ENCODE measurements at places on chromosomes 13 and 19.

DNA sequence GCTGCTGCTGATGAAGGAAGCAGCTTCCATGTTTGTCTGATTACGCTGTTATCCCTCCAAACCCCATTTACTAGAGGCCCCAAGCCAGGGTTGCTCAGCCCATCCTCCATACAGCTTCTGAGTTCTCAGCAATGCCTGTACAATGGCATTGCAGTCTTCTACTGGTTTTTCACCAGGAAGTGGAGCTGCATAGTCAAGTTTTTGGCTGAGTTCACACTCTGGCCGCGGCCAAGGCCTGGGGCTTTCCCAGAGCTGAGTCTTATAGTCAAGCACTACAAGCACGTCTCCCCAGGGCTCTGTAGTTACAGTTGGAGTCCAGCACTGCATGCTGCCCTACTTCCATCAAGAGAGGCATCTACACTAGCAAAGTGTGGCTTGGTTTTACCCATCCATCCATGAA lies 182.5 kb downstream of the POU4F1 start:
- no peak for DNase-seq

GRCh38 chr13:21668732-21669275 lies 2.1 kb upstream of the FGF9 start:
- DNase-seq: peak; percentile 78

DNA sequence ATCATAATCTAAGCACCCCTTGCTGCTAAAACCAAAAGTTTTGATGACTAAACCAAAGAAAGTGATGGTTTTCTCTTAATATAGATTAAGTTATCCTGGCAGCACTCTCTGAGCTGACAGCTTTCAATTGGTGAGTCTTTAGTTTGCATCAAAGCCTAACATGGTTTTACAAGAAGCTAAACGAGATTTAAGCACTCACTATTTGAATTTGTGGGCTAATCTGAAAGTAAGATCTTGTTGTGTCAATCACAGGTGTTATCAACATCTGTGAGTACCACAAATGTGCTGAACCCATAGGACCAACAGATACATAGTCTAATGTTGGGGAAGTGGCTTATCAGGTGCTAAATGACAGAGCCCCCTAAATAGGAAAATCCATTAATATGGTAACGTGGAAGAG lies 223.9 kb downstream of the LHFPL6 start:
- no peak for DNase-seq

DNA sequence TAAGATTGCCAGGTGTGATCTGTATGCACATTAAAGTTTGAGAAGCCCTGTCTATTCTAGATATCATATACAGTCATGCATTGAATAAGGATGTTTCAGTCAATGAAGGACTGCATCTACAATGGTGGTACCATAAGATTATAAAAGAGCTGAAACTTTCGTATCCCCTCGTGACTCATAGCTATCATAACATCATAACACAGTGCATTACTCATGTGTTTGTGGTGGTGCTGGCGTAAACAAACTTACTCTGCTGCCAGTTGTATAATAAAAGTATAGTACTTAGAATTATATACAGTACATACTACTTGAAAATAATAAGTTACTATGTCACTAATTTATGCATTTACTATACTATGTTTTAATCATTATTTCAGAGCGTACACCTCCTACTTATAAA lies 489.3 kb downstream of the GPC6 start:
- no peak for DNase-seq

DNA sequence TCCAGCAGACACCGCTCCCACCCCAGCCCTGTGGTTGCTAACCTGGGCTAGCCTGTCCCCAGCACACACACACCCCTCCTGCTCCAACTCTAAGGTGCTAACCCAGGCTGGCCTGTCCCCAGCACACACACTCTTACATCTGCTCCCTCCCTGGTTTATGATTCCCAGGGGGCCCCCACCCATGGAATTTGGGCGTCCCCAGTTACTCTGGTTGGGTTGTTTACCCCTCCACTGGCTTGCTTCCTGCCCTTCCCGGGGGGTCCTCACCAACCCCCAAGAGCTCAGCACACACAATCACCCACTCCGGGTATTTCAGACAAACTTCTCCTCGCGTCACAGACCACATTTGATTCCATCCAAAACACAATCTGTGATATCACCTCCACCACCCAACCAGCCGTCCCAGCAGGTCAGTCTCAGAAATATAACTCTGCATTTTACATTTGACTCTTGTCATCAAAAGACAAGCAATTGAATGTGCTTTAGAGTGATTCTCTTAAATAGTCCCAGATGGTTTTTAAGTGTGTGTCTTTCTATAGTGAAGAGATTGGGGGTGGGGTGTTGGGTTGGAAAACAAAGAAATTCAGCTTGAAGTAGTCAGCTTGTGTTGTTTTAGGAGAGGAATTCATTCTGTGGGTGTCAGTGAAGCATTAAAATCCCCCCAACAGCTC lies 20.1 kb downstream of the COL4A2 start:
- DNase-seq: no peak

DNA sequence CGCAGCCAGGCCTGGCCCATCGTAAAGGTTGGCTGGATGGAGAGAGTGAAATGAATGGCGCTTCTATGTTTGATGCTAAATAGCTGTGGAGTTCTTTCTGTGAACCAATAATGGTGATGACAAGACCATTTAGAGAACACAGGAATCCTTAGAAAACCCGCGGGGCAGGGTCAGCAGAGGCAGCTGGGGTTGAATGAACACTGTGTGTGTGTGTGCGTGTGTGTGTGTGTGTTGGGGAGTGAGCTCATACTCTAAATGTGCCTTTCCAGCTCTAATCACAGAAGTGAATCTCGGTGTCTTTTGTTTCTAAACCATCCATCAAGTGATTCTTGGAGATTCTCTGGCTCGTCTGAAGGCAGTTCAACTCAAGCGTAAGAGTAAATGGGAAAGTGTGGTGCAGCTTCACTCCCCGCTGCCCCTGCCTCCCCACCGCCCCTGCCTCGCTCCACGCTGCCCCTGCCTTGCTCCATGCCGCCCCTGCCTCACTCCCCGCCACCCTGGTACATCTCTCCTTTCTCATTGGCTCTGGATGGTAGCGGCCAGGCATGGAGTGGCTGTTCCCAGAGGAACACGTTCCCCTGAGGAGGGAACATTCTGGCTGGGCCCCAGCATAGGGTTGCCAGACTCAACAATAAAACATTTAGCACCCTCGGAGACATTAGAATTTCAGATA lies 21.2 kb downstream of the TMPRSS9 start:
- DNase-seq: peak; percentile 79

GRCh38 chr19:58434217-58434616 lies 5.7 kb downstream of the ZNF132 start:
- DNase-seq: no peak

Measured in osteoblast (primary cell).